Esophagus mucosa (tissue), 1 donor: ENCODE measurements at places on chromosomes 1 and 21. TPM values are rescaled to one million over a fixed set of nuclear protein-coding genes. Genes with fewer than 3 reads are reported as not detected.

DNA sequence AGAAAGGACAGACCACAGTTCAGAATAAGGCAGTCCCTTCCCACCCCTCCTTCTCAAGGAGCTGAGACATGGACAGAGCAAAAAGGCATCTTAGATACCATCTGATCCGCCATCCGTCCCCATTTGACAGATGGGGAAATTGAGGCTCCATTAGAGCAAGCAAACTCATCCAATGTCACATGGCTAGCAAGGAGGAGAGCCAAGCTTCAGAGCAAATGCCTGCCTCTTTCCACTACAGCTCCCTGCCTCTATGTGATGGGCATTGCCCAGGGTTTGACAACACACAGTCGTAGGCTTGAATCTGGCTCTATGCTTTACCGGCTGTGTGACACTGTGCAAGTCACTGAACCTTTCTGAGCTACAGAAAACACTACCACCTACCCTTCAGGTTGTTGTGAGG, 3.9 kb downstream of the SLC30A2 start:
- no peak for ATAC-seq

DNA sequence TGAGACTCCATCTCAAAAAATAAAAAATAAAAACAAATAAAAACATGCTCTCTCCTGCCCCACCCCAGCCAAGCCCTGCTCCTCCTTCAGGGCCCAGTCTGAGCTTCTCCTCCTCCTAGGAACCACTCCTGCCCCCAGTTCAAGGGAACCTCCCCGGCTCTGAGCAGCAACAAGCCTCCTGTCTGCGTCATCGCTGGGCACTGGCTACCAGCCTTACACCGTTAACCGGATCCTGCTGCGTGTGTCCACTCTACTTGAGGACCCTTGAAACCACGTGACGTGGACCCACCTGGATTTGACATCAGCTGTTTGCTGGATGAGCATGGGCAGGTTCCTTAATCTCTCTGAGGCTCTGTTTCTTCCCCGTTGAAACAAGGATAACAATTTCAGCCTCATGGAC, 1.6 kb upstream of the TAS1R2 start:
- no peak for ATAC-seq

DNA sequence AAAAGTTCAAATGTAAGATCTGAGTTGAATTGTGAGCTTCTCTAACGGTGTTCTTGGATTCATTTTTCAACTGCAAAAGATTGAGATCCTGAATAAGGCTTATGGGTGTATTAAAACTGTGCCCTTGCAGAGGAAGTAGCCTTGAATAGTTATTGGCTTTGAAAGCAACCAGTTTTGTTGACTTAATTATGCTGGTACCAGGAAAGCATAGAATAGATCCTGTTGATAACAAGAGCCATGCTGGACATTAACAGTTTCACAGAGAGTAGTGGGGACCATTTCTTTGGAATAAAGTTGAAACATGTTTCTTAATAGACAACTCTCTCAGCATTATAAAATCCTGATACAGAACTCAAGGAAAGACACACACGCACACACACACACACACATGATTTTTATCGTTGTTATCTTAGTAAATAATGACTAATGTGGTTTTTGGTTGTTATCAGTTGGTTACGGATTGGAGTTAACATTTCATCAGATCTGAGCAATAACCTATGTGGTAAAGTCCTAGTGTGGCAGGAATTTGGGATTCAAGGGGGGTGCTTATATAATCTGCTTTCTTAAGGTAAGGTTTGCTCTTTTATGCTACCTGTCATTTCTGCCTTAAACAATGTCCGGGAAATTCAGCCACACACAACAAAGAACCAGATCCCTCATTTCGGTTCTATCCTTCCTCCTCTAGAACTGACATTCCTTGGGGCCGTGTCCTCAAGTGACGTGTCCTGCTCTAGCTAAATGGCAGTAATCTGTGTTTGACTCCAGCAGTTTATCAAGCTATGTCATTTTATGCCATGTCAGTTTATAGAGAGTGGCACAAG, 330.9 kb downstream of the CHRM3 start:
- ATAC-seq: no peak

DNA sequence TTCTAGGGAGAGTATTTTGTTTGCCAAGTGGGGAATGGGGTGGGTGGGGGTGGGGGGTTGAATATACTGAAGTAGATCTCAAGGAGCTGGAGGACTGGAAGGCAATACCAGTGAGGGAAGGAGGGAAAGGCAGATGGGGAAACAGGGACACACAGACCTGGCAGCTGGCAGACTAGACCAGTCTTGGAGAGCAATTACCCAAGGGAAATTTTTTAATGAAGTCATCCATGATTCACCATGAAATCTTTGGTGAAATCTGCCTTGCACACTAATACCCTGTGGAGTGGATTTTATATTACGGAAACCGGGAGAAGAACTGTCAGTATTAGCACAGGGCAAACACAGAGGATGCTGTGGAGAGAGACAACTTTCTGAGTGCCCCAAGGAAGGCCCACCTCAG, 29.7 kb upstream of the MARK1 start:
- ATAC-seq: peak; percentile 84

The TBX19 gene
- total RNA-seq: 0.60 TPM

DNA sequence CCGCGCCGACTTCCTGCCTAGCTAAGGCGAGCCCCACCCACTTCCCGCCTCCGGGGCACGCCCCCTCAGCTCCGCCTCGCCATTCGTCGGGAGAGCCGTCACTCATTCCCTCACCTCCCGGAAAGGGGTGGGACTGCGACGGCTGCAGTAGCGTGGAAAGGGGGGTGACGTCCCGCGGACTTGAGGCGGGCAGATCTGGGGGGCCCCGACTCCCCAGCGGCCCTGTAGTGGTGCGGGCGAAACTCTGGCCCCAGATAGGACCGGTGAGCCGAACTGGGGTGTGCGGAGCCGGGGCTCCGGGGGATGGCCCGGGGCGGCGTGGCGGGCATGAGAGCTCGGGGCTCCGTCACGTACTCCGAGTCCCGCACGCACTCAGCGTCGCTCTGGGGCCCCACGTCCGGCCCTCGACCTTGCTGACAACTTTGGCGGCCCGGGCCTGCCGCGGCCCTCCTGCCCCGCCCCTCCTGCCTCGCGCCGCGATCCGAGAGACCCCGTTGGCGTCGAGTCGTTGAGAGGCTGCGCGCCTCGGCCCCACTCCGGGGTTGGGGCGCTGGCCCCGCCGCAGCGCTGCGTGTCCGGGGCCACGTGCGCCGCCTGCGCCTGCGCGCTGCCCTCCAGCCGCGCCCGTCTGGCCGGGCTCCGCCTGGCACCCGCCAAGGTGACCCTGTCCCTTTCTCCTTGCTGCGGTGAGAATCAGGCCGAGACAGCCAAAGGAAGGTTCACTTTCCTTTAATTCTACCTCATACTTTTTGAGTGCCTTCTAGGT, 395 bp upstream of the ENO1 start:
- ATAC-seq: peak; percentile 90

DNA sequence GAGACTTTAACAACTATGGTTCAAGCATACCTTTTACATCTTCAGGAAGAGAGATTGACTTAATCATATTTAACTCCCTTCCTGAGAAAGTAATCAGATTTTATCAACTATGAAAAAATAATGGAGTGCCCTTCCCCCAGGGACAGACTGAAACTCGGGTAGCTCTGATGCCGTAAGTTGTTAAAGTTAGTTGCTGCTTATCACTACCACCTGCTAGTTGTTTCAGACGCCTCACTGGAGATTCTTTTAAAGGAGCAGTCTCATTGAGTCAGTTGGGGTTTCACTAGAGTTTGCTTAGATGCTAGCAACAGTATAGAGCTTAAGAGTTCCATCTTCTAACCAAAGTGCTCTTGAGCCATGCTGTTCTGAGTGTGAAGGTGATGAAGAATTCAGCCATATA, 17.0 kb upstream of the TRAF5 start:
- ATAC-seq: no peak

The SPRR2B gene
- total RNA-seq: 27.1 TPM

- ATAC-seq: no peak
These were observed 3.0 kb upstream of the ADGRL2 start for GRCh38 chr1:81797701-81798100.

The KCNA3 gene
- 0.28 TPM for total RNA-seq

The PPFIA4 gene
- total RNA-seq: 1.0 TPM

GRCh38 chr1:207454046-207454964, at the start of gene CR2:
TSS of gene CR2 (plus strand) at chr1:207454328. CDS start at chr1:207454419, 91 bp downstream.
- peak; percentile 88 for ATAC-seq
